ENCODE measurements at places on chromosomes 6 and 20.

DNA sequence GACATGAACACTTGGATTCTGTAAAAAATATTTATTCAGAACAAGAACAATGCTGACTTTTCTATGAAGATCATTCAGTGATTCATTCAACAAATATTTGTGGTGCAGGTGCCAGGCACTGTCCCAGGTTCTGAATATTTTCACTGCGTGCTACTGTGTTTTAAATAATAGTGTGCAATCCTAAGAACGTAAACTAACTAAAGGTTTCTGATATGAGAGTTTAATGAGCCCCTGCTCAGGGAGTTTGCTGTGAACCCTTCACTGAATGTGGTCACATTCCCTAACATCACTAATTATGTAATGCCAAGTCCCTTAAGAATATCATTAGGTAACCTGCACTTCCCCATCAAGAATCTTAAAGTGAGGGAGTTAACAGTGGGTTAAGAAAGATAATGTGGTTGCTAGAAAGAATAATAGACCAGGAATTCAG lies 1.7 kb upstream of the TMEM170B start:
- H3K4me3 ChIP-seq, result peak overlapping the region; percentile 12
- H3K27ac ChIP-seq, result no peak overlapping the region
- DNase-seq, result no peak
- peaks cover 9% of the 10 kb centered on the region for H3K4me1 ChIP-seq

- peaks cover 1% of the 10 kb centered on the region for H3K36me3 ChIP-seq
- no peak overlapping the region for H3K4me3 ChIP-seq
- H3K27ac ChIP-seq, result no peak overlapping the region
- peaks cover 48% of the 10 kb centered on the region for H3K4me1 ChIP-seq
Observed at GRCh38 chr6:143689852-143690251, 12.1 kb downstream of the PHACTR2 start.

- no peak overlapping the region for H3K4me3 ChIP-seq
- no peak overlapping the region for H3K27ac ChIP-seq
- peaks cover 7% of the 10 kb centered on the region for H3K4me1 ChIP-seq
- DNase-seq, result no peak
- peaks cover 5% of the 10 kb centered on the region for H3K36me3 ChIP-seq
- peaks cover 9% of the 10 kb centered on the region for H3K27me3 ChIP-seq
Observed at GRCh38 chr6:89952686-89953085, 58.4 kb downstream of the GJA10 start.

DNA sequence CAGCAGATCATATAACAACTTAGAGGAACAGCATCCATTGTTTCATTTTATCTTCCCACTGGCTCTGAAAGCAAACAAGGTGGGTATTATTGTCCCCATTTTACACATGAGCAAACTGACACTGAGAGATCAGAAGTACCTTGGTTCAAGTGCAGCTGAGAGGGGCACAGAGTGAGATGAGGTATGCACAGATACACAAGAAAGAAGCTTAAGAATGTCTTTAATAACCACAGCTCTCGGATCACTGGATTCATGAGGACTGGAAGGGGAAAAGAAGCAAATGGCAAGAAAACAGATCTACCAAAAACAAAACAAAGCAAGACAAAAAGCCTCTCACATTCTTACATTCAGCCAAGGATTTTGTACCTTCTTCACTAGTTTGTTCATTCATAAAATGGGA lies 10.6 kb downstream of the SLC2A10 start:
- H3K4me3 ChIP-seq, result no peak overlapping the region
- no peaks in the 10 kb centered on the region for H3K4me1 ChIP-seq
- DNase-seq, result no peak
- H3K27me3 ChIP-seq, result no peaks in the 10 kb centered on the region
- H3K27ac ChIP-seq, result no peak overlapping the region

GRCh38 chr6:115832786-115833185 lies 227.9 kb downstream of the FRK start:
- peaks cover 3% of the 10 kb centered on the region for H3K4me1 ChIP-seq
- no peak overlapping the region for H3K4me3 ChIP-seq
- no peaks in the 10 kb centered on the region for H3K36me3 ChIP-seq
- no peaks in the 10 kb centered on the region for H3K27me3 ChIP-seq
- no peak overlapping the region for H3K27ac ChIP-seq

DNA sequence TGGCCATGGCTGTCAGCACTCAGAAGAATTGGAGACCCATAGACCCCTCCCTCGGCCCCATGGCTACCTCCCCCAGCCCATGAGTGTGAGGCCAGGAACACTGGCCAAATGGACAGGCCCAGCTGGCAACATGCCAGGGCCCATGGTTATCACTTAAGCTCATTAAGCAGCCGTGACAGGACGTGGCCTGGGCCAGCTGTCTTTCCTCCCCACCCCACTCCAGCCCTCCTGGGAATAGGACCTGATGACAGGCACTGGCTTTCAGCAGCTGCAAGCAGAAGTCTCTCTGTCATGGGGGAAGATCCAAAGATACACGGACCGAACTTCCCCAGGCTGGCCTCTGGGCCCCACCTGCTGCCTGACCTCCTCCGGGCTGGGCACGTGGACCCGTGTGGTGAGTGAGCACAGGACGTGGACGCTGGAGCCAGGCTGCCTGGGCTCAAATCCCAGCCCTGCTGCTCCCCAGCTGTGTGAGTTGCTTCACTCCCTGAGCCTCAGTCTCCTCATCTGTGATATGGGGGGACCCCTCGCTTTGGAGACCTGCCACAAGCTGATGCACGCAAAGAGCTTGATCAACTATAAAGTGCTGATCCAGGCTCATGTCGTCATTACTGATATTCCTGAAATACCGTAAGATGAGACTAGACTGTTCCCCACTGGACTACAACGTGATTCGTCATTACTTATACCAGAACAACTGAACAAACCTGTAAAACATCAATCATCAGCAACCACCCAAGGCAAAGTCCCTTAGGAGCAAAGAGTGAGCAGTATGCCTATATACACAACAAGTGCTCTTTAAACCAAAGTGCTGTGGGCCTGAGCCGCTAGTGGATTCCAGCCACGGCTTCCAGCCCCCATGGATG lies 22.0 kb upstream of the VSTM2L start:
- H3K27ac ChIP-seq, result no peak overlapping the region
- H3K4me3 ChIP-seq, result no peak overlapping the region
- no peaks in the 10 kb centered on the region for H3K36me3 ChIP-seq
- no peaks in the 10 kb centered on the region for H3K27me3 ChIP-seq
- DNase-seq, result no peak

- peaks cover 1% of the 10 kb centered on the region for H3K36me3 ChIP-seq
- H3K4me3 ChIP-seq, result no peak overlapping the region
- DNase-seq, result no peak
- H3K27ac ChIP-seq, result no peak overlapping the region
- no peaks in the 10 kb centered on the region for H3K27me3 ChIP-seq
Observed at GRCh38 chr6:150243620-150244314, 100.9 kb downstream of the PPP1R14C start.

- H3K4me1 ChIP-seq, result peaks cover 20% of the 10 kb centered on the region
- H3K27me3 ChIP-seq, result peaks cover 5% of the 10 kb centered on the region
- no peak for DNase-seq
- no peak overlapping the region for H3K4me3 ChIP-seq
- no peak overlapping the region for H3K27ac ChIP-seq
Observed at GRCh38 chr6:170032706-170033309, 258.1 kb downstream of the DLL1 start.

- H3K4me3 ChIP-seq, result no peak overlapping the region
- no peak overlapping the region for H3K27ac ChIP-seq
- H3K4me1 ChIP-seq, result no peaks in the 10 kb centered on the region
- no peaks in the 10 kb centered on the region for H3K36me3 ChIP-seq
- peaks cover 59% of the 10 kb centered on the region for H3K27me3 ChIP-seq
Observed at GRCh38 chr20:62994869-62995281, 11.9 kb downstream of the BHLHE23 start.

DNA sequence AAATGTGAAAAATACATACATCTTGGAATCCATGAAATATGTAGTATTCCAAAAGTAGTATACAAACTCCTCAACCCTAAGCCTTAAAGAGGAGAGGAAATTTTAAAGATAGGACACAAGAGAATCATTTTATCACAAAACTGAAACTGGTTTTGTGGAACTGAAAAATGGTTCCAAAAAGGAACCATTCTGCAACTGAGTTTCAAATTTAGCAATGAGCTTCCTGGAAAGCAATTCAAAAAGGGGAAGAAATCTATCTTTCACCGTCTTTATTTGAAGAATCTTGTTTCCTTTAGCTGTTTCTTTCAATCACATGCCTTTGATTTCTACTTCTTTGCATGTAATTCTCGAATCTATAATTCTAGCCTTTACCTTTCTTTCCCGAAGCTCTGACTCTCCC lies 32.2 kb upstream of the LAMP5 start:
- no peak overlapping the region for H3K4me3 ChIP-seq
- DNase-seq, result no peak
- no peak overlapping the region for H3K27ac ChIP-seq
- H3K27me3 ChIP-seq, result peaks cover 5% of the 10 kb centered on the region
- H3K36me3 ChIP-seq, result no peaks in the 10 kb centered on the region

DNA sequence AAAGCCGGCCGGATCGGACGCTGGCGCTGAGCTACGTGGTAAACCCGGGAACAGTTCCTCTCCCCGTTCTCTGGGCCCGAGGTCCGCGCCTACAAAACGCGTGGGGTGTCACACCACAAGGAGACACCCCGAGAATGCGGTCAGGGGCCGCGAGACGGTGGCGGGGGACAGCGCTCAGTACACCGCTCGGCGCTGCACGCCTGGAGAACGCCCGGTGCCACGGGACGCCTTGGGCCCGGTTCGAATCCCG lies 670 bp downstream of the NCOA5 start:
- H3K4me3 ChIP-seq, result peak overlapping the region; percentile 89
- H3K27me3 ChIP-seq, result no peaks in the 10 kb centered on the region
- H3K36me3 ChIP-seq, result no peaks in the 10 kb centered on the region
- peak overlapping the region; percentile 95 for H3K27ac ChIP-seq

- H3K27ac ChIP-seq, result no peak overlapping the region
- no peak for DNase-seq
- no peaks in the 10 kb centered on the region for H3K27me3 ChIP-seq
- no peak overlapping the region for H3K4me3 ChIP-seq
Observed at GRCh38 chr6:39608652-39609345, 116.4 kb downstream of the KIF6 start.

DNA sequence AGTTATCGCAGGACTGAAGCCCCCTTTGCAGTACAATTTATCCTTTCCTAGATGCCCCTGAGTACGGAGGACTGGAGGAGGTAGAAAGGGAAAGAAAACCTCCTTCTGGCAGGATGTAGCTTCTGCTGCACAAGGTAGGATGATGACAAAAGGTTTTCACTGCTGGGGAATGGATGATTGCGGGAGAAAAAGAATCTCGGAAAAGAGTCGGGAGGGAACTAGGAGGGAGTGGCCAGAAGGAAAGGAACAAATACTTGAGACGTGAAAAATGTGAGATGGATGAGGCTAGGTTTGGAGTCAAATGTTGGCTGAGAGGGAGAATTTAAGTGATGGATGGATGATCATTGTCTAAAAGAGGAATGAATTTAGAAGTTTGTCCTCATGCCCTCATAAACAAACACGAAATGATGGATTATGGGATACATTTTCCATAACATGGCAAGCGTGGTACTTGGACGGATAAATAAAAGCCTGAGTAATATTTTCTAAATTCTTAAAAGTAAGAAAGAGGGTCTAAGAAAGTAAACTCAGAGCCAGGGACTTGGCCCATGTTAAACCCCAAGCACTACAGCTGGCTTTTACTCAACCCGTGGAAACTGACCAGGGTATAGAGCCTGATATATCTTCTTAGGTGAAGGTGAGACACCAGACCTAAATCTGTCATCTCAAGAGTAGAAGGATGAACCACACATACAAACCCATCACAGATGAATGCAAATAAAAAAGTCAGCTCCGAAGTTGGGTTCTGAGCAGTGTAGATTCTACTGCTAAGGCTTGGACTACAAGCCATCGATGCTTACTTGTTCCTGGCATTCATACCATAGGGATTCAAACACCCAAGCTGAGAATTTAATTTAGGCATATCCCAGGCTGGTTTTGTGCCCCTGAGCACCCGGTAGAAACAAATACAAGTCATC lies 72.4 kb downstream of the HFE start:
- H3K36me3 ChIP-seq, result no peaks in the 10 kb centered on the region
- no peaks in the 10 kb centered on the region for H3K27me3 ChIP-seq
- no peak for DNase-seq
- peak overlapping the region; percentile 91 for H3K4me3 ChIP-seq
- H3K27ac ChIP-seq, result peak overlapping the region; percentile 99

GRCh38 chr6:150684161-150684560 lies 84.5 kb downstream of the PLEKHG1 start:
- H3K4me3 ChIP-seq, result no peak overlapping the region
- DNase-seq, result no peak
- H3K27ac ChIP-seq, result no peak overlapping the region

GRCh38 chr6:147776631-147777213 lies 268.2 kb downstream of the SAMD5 start:
- peaks cover 3% of the 10 kb centered on the region for H3K36me3 ChIP-seq
- H3K27me3 ChIP-seq, result no peaks in the 10 kb centered on the region
- no peak for DNase-seq
- H3K4me3 ChIP-seq, result no peak overlapping the region
- H3K27ac ChIP-seq, result no peak overlapping the region
- peaks cover 15% of the 10 kb centered on the region for H3K4me1 ChIP-seq

DNA sequence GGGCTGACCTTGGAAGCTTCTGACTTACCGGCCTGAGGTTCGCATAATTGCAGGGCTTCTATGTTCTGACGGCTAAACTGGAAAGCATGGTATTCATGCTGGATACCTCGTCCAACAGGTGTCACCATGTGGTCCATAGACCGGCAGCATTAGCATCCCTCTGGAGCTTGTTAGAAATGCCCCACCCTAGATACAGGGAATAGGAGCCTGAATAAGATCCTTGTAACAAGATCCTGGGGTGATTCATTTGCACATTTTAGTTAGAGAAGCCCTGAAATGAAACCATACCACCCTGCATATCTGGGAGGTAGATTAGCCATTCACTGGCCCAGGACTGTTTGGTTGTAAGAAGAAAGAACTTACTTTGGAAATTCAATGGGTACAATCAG lies 77.7 kb downstream of the TMEM170B start:
- no peaks in the 10 kb centered on the region for H3K27me3 ChIP-seq
- H3K27ac ChIP-seq, result no peak overlapping the region
- no peak for DNase-seq

GRCh38 chr6:78850621-78851020 lies 16.7 kb upstream of the IRAK1BP1 start:
- no peaks in the 10 kb centered on the region for H3K36me3 ChIP-seq
- H3K27me3 ChIP-seq, result no peaks in the 10 kb centered on the region
- DNase-seq, result no peak
- no peak overlapping the region for H3K27ac ChIP-seq
- H3K4me1 ChIP-seq, result peaks cover 2% of the 10 kb centered on the region

GRCh38 chr20:46955601-46956556 lies 61.2 kb downstream of the EYA2 start:
- H3K4me3 ChIP-seq, result no peak overlapping the region
- H3K36me3 ChIP-seq, result no peaks in the 10 kb centered on the region
- H3K27me3 ChIP-seq, result peaks cover 4% of the 10 kb centered on the region
- no peak for DNase-seq

- H3K4me1 ChIP-seq, result peaks cover 29% of the 10 kb centered on the region
- H3K27ac ChIP-seq, result peak overlapping the region; percentile 61
- H3K4me3 ChIP-seq, result peak overlapping the region; percentile 72
- no peaks in the 10 kb centered on the region for H3K36me3 ChIP-seq
- H3K27me3 ChIP-seq, result peaks cover 29% of the 10 kb centered on the region
Observed at GRCh38 chr20:32535953-32536823, 48.9 kb downstream of the NOL4L start.

GRCh38 chr6:72619883-72620696 lies 1.8 kb upstream of the KCNQ5 start:
- DNase-seq, result peak; percentile 14
- no peak overlapping the region for H3K27ac ChIP-seq
- H3K4me3 ChIP-seq, result peak overlapping the region; percentile 59
- peaks cover 17% of the 10 kb centered on the region for H3K4me1 ChIP-seq
- H3K36me3 ChIP-seq, result no peaks in the 10 kb centered on the region

- no peak overlapping the region for H3K27ac ChIP-seq
- H3K4me1 ChIP-seq, result peaks cover 4% of the 10 kb centered on the region
- no peaks in the 10 kb centered on the region for H3K36me3 ChIP-seq
- H3K4me3 ChIP-seq, result no peak overlapping the region
- no peak for DNase-seq
Observed at GRCh38 chr6:114274836-114275235, 68.0 kb downstream of the HS3ST5 start.

Measured in progenitor cell of endocrine pancreas (in vitro differentiated cells).